ENCODE measurements at places on chromosomes 5 and 9.

- no peak for DNase-seq
Measured at GRCh38 chr5:64980176-64980575, 211.4 kb downstream of the CWC27 start.

DNA sequence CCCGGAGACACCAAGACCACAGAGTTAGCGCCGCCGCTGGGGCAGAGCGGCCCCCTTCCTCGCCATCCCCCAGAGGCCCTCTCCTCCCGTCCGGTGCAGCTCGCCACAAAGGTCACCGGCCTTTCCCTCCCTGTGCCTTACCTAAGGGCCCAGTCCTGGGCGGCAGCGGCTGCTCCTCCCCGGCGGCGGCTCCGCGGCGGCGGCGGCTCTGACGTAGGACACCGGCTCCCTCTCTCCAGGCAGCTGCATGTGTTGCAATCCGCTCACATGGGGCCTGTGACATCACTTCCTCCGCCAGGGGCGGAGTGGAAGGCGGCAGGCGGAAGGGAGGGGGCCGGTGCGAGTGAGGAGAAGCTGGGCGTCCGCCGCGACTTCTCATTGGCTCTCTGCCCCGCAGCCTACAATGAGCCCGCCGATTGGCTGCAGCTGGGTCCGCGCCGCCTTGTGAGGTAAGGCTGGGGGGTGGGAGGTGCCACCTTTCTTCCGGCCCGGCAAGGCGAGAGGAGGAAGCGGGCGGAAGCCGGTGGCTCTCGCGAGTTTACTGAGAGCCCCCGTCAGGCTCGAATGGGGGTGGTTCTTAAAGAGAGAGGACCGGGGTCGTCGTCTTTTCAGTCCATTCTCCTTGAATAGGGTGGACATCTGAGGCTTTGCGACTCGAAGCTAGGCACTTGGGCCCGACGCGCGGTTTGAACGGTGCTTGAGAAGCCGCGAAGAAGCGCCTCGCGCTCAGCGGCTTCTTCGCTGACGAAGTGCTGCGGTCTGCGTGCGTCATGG, at the start of gene ETF1:
Gene ETF1, minus strand, starts transcription at position 281 of the 774 bp plus-strand sequence. CDS start 318 bp downstream, outside the sequence.
- DNase-seq = peak; percentile 99

GRCh38 chr5:178590141-178590923, at the start of gene COL23A1:
TSS of gene COL23A1 (minus strand) at chr5:178590393.
- DNase-seq = no peak

- no peak for DNase-seq
Measured at GRCh38 chr5:50751064-50751657, 84.7 kb downstream of the PARP8 start.

GRCh38 chr5:160792281-160792680, 59.7 kb downstream of the ATP10B start:
- no peak for DNase-seq

GRCh38 chr5:172600571-172600970, 40.5 kb upstream of the NEURL1B start:
- DNase-seq = no peak

GRCh38 chr5:77893225-77893860, 117.2 kb upstream of the TBCA start:
- DNase-seq = no peak

DNA sequence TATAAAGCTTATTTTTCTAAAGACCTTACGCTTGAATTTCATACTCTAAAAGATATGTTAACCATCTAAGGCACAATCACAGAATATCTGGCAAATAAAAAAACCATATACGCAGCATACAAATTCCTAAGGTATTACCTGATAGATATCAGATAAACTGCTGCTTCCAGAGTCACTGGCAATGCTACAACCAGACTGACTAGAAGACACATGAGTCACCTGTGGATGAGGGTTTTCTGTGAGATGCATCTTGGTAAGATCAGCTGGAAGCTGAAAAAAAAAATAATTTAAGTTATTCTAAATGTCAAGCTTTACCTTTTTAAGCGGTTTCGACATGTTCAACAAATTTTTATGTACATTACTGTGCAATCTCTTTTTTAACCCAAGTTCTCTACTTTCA, 113.8 kb downstream of the RAPGEF6 start:
- no peak for DNase-seq

GRCh38 chr5:160506006-160507004, 84.7 kb downstream of the PTTG1 start:
- peak; percentile 68 for DNase-seq

DNA sequence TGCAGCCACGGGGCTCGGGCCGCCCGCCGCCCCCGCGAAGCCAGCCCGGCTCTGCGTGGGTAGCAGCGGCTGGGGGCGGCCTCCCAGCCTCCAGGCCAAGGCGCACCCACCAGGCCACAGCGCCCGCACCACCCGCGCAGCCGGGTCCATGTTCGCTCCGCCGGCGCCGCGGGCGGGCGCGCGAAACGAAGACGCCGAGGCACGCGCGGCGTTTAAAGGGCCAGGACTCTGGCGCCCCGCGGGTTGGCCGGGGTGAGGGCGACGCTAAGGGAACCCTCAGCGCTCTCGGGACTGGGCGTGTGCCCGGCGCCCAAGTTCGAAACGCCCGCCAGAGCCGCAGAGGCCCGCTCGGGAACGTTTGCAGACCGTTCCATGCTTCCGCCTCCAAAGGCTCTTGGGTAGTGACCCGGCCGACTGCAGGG, at the start of gene PTGES2:
Gene PTGES2, minus strand, starts transcription at position 162 of the 422 bp plus-strand sequence. Its CDS starts 12 bp downstream, at position 150.
- peak; percentile 76 for DNase-seq

DNA sequence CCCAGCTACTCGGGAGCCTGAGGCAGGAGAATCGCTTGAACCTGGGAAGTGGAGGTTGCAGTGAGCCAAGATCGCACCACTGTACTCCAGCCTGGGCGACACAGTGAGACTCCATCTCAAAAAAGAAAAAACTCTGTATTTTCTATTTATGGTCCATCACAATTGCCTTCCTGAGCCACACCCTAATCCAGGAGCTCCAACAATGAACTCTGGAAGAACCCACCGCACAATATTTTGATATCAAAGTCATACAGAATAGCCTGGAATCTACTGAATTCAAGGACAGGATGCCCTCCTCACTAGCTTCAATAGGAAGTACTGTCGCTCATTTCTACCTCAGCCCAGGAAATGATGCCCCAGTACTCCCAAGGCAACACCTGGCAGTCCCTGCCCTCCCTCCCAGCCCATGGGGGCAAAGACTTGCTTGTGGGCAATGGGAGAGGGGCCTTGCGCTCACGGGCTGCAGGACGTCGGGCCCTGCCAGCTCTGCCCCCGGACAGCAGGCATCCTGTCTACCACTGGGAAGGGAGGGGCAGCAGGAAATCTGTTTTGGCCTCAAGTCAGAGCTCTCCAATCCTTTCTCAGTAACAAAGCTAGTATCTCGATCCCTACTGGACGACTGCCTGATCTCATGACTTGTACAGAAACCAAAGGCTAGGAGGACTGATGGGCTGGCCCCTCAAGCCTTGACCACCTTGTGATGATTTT, 19.7 kb downstream of the UBAC1 start:
- no peak for DNase-seq

All from T-helper 17 cell (primary cell).